Pulmonary artery endothelial cell (primary cell): ENCODE measurements at places on chromosomes 1 and 21. TPM values are rescaled to one million over a fixed set of nuclear protein-coding genes. Genes with fewer than 3 reads are reported as not detected.

UBL4B gene
- total RNA-seq: not detected in 2 replicates

SLC6A17 gene
- under 0.01 TPM in 1 of 2 replicates, not detected in the other for total RNA-seq

PTGFR gene
- 0.13 and 0.18 TPM in 2 replicates for total RNA-seq

PLA2G2C gene
- total RNA-seq: not detected in 2 replicates

GABRD gene
- not detected in 2 replicates for total RNA-seq

FMOD gene
- total RNA-seq: 0.07 and 0.67 TPM in 2 replicates

PITHD1 gene
- 45.6 and 48.2 TPM in 2 replicates for total RNA-seq

DNA sequence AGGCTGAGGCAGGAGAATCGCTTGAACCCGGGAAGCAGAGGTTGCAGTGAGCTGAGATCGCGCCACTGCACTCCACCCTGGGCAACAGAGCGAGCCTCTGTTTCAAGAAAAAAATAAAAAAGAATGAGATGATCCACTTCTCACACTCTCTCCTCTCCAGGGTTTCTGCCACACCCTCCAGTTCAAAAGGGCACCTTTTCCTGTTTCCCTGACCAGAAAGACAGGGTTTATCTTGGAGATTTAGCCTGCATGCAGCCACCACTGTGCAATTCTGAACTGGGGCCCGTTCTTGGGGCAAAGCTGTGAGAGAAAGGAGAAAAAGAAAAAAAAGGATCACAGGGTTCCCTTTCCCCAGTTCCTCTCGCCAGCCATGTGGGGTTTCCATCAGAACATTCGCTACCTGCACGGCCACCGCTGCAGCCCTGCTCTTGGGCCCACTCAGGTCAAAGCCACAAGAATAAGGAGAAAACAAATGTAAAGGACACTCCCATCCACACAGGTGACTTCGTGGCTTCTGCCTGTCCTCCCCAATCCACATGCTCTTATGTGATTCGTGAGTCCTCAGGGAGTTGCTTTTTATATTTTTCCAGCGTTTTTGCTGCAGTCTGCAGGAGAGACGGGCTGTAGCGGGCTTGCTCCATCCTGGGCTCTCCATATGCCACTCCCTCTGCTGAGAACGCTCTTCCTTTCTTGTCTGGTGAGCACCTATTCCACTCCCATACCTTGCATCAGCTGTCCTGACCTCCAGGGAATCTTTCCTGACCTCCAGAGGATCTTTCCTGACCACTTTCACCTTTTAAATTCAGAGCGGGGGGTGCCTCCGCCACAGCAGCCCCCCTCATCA is 26.4 kb downstream of the GNG4 start:
- DNase-seq: no peak

- no peak for DNase-seq
Observed at GRCh38 chr1:33097137-33097611, 16.2 kb downstream of the AZIN2 start.

DNA sequence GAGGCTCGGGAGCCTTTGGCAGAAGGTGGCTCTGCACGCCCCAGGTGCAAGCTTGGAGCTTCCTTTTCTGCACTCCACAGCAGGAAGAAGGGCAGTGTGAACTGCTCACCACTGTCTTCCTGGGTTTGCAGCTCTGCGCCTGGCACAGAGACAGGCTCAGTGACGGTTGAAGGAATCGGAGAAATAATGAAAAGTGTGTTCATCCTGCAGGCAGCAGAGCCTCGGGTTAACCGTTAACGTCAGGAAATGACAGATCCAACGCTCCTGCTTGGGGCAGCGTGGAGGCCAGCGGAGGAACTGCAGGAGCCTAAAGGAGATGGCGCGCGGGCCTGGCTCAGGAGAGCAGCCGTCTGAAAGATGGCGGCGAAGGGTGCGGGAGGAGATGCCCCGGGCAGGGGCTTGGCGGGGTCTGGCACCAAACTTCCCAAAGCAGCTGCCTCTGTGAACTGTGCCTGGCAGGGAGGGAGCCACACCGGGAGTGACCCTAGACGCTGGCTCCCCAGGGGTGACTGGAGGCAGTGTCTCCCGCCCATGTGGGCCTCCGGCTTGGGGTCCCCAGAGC is 10.9 kb upstream of the SAMD11 start:
- no peak for DNase-seq

DNA sequence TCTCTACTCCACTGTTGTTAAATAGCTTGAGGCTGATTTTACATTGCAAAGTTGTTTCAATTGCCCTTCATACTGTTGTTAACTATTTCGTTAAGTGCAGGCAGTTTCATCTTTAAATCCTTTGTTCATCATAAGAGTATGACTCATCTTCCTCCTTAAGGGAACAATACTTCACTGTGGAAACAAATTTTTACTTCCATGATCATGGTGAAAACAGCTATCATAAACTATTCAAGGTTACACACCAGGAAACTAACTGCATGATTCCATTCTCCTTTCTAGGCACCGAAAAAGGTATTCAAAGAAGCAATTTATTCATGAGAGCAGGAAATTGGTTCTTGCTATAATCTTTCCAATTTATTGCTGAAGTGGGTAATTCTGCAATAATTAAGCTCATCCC is 593.2 kb downstream of the LRRIQ3 start:
- peak; percentile 7 for DNase-seq

- DNase-seq: no peak
Observed at GRCh38 chr1:60130703-60131102, 57.1 kb upstream of the C1orf87 start.

- no peak for DNase-seq
Observed at GRCh38 chr1:30810416-30811080, 53.0 kb upstream of the LAPTM5 start.

DNA sequence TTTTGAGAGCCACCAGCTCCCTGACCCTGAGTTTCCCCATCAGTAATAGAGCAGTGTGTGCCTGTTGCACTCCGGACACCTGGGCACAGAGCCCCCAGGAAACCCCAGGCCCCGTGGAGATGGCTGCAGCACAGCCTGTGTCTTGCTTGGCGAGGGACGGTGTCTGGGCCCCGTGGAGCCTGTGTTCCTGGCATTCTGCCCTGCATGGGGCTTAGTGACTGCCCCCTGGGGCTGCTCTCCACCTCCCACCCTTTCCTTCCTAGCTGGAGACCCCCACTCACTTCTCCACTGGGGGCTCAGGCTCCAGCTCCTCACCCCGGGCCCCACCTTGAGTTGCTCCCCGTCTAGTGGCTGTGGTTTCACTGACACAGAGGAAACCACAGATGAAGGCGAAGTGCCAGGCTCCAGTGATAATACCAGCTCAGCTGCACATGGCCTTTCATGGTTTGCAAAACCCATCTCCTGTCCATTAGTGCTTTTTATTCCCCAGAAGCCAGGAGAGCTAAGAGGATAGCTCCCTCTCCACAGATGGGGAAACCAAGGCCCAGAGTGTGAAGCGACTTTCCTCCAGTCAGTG is 39.4 kb downstream of the DMRTB1 start:
- no peak for DNase-seq

DNA sequence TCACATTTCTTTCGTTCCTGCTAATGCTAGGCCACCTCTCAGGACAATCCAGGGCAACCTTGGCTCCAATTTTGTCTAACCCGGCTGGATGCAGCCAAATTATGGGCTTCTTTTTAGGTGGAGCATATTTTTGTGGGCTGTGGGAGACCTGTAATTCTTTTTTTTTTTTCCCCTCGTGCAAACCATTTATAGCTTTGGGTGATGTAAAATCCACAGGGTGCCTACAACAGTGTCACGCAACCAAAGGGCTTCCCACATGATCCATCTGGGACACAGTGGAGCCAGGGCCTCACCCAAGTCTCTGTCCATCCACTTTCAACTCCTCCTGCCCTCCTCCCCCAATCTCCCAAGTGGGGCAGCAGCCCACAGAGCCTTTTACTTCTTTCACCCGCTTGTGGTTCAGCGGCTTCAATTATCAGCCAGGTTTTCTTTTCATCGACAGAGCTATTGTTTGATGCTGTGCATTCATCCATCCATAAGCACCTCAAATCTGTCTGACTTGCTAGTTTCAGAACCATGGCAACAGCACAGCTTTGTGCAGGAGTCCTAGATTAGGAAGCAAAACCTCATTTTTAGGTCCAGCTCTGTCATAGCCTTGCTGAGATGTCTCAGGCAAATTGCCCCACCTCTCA is 10.0 kb upstream of the OVAAL start:
- no peak for DNase-seq

DNA sequence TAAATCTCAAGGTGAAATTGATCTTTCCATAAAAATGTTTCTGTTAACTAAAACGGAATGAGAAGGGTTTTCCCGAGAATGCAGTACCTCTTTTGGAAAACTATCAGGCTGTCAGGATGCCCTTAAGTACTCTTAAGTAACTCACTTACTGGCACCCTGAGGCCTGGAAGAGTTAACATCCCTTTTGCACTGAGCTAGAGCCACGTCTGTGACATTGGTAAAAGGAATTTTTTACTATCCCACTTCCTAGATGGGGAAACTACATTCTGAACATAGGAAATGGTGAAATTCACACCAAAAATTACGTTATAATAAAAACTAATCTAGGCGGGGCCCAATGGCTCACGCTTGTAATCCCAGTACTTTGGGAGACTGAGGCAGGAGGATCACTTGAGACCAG is 39.7 kb upstream of the MAP10 start:
- no peak for DNase-seq

DNA sequence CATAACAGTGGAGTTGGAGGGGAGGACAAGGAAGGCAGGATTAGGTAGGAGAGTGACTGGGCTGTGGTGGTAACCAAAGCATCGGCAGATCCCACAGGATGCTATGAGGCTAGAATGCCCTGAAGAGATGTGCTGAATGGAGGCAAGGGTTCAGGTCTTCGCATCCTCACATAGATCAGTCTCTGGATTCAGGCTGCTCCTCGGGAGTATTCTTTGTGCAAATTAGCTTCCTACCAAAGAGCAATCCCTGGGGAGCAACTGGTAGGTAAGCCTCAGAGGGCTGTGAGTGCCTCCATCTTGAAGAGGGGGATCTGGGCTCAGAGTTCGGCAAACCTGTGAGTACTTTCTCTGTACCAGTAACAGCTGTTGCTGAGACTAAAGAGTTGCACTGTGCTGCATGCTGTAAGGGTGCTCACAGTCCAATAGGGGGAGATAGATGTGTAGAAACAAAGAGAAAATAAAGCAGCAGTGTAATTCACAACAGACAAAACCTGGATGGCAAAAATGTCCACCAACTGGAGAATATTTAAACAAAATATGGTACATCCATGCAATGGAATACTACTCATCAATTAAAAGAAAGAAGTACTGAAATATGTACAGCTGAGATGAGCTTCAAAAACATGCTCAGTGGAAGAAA is 322.4 kb upstream of the DEPDC1 start:
- no peak for DNase-seq

- DNase-seq: no peak
Observed at GRCh38 chr1:28830814-28831213, 18.8 kb downstream of the OPRD1 start.

DNA sequence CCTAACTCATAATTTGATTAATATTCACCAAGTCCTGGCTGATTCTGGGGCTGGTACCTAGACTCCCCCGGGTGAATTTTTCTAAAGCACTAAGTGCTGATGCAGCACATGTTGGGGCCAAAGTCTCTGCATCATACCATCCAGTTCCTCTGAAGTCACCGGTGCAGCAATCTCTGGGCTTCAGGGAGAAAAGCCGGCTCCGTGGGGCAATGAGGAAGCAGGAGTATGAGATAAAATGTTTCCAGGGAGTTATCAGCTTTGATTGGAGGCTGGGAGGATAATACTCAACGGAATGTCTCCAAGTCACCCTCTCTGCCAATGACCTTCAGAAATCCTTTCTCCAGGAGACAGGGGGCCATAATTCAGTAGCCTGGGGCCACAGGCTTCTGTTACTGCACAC is 1.2 kb downstream of the FCAMR start:
- no peak for DNase-seq

DNA sequence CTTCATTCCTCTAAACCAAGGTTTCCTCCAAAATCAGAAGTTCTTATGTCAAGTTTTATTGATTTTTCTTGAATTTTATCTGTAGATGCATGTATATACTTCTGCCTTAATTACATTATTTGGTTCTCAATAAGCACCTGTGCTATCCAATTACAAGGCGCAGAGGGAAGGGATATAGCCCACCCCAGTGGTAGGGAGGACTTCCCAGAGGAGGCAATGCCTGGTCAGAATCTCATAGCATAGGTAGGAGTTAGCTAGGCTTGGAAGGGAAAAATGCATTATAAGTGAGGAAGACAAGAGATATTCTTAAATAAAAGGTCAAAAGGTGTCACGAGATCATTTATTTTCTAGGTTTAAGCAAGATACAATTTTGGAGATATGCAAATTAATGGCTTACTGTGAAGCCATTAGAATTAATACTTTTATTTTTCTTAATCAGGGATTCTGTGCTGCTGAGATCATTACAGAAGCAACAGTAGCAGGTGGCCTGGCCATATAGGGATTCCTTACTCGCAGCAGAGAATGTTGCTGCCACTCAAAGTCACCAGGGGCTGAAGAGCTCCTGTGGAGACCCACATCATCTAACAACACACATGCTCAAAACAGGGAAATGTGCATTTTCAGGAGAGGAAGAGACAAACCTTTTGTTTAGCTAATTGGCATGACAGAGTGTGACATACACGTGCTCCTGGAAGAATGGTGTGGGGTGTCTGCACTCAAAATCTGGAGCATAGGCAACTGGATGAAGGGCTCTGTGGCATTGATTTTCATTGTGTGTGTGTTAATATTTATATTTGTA is 178.3 kb downstream of the ATG4C start:
- no peak for DNase-seq

GRCh38 chr1:209202830-209203532 is 380.5 kb upstream of the CAMK1G start:
- DNase-seq: peak; percentile 15

- no peak for DNase-seq
Observed at GRCh38 chr21:41615613-41616012, 107.7 kb upstream of the TMPRSS2 start.

- no peak for DNase-seq
Observed at GRCh38 chr1:75136921-75137641, 2.9 kb downstream of the LHX8 start.

DNA sequence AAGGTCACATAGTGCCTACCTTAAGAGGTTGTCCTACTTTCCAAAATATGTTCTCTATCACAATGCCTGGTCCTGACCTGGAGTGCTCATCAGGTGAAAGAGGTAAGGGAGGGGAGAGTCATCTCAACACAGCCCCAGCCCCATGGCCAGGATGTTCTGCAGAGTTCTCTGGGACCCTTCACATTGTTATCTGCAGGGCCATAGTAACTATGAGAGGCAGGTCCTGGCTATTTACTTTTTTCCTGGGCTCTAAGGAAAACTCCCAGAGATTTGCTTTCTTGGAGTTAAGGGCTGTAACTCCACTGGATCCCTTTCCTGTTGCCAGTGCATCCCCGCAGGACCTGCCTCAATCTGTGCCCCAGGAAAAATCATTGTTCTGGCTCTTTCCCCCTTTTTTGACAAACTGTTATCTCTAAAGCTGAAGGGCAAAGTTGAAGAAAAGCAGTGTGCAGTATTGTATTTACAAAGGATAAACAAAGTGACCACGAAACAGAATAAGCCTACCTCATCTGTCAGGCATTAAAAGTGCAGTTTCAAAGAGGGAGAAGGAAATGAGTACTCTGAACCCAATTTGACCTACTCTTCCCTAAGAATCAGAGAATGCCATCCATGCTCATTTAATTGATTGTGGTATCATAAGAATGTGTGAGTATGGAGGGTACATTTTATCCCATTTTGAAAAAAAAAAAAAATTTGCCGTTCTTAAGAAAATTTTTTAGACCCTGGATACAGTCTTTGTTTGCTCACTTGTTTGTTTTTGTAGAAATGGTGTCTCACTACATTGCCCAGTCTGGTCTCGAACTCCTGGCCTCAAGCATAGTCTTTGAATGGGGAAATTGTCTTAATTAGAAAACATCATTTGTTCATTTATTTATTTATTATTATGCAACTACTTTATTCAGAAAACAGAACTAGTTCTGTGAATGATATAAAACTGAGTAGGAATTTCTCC is 149.6 kb downstream of the RHOU start:
- DNase-seq: no peak
